ENCODE measurements at places on chromosomes 1 and 21.

DNA sequence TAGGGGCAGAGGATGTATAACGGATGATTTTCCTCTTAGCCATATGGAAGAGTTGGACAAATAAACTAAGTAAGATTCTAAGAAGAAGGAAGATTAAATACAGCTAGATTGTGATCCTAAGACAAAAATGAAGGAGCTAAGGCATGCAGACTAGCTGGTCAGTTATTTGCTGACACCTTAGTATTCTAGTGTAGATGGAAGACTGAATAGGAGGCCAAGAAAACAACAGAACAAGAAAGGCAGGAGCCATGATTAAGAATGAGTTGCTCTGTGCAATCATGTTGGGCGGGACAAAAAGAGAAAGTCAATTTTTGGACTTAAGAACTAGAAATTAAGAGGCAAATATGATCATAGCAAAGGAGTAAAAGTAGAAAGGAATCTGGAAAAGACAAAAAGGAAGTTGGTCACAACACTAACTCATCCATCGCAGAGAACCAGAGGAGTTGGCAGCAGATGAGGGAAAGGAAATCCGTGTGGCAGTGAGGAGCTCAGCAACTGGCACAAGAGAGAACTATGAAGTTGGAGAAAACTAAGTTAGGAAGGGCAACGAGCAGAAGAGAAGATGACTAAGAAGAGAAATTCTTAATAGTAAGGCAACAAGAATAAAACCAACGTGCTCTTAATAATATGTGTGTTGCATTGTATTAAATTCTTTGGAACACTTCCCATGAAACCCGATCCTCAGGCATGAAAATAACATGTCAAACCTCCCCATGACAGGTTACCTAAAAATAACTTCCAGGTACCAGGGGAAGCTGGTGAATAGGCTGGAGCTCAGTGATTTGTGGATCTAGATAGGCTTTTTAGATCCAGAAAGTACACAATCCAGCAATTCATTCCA is 234.4 kb downstream of the LTN1 start:
- peak; percentile 30 for DNase-seq

DNA sequence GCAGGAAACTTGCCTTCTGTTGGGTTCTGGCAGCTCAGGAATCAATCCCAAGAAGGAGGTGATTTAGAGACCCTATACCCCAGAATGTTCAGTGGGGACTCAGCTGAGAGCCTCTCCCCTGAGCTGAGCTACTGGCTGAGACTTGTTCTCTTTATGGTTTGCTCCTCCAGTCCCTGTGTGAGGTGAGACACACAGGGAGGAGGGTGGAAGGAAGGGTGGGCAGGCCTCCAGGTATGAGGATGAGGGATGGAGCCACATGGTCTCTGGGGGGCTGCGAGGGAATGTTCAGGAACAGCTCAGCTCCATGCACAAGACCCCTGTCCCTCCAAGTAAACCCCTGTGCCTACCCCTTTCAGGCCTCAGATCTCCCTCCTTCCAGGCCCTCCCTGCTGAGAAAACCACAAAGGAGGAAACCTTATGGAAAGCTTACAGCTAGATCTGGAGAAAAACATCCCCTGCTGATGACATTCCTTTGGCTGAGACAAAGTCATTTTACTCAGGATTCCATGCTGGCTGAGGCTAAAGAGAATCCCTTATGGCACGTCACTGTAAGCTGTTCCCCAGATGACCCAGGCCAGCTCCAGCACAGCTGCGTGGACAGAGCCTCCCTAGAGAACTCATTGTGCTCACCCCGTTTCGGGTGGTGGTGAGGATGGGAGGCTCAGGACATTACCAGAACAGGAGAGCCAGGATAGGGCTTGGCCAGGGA is 91.5 kb upstream of the IPO9 start:
- DNase-seq: peak; percentile 62

DNA sequence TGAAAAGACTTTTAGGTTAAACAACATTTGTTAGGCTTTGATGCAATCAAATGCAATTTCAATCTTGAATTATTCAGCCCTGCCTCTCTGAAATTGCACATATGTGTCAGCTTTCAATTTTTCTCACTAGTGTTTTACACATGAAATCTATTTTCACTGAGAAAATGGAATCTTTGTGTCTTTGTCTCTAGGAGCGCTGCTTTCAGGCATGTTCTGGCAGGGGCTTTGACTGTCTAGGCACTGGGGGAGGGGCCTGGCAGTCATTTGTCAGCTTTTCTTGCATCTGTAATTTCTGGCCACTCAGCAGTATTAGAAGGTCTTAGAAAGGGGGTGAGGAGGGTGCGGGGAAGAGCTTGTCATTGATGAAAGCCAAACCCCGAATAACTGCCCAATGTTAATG is 264.4 kb downstream of the PTPRC start:
- DNase-seq: no peak

- peak; percentile 89 for DNase-seq
These were observed 430.6 kb downstream of the KIF26B start for GRCh38 chr1:245585252-245585959.

- DNase-seq: peak; percentile 67
These were observed 6.7 kb downstream of the SOX13 start for GRCh38 chr1:204079608-204079999.

DNA sequence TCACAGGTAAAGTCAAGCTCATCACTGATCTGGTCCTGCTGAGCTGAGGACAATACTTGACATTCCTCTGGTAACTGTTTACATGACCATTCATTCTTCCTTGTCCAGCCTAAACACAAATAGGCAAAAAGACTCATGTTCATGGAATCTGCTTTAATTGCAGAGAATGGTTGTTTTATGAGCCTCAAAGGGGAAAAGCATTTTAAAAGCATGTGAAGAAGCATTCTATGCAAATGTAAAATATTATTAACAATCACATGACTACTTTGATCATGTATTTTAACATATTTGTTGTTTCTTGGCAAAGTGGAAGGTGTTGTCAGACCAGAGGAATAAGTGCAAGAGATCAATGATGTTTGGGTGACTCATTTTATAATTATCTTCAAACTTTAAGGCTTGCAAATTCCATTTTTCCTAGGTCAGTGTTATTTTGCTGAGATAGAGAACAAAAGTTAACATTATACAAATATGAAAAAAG is 133.7 kb downstream of the RUNX1 start:
- DNase-seq: peak; percentile 85
